ENCODE measurements at places on chromosomes 5 and 9.

DNA sequence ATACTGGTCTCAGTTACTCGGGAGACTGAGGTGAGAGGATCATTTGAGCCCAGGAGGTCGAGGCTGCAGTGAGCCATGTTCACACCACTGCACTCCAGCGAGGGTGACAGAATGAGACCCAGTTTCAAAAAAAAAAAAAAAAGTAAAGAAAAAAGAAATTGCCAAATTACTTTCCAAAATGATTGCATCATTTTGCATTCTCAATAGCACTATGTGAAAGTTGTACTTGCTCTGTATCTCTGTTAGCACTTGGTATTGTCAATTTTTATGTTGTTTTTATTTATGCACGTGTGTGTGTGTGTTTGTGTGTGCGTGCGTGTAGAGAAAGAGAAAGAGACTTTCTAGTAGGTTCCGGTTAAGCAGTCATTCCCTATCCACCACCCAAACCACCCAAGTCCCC is 328.4 kb downstream of the RAB3C start:
- DNase-seq = no peak

GRCh38 chr9:71986900-71987299 is 73.5 kb downstream of the C9orf57 start:
- DNase-seq = no peak

DNA sequence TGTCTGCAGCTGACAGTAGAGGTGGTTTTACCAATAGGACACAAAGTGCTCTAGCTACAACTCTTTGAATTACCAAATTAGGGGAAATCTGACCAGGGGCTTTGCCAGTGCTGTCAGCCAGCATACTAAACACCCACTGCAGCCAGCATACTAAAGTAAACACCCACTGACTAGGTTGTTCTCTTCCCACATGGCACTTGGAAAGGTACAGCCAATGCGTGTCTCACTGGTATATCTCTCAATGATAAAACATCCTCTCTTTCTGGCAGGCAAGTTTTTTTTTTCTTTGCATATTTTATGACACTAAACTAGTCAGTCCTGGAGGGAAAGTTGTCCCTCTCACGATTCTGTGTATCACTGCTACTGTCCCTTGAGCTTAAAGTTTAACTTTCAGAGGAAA is 216.1 kb downstream of the TLE1 start:
- no peak for DNase-seq

- no peak for DNase-seq
These were observed 31.5 kb upstream of the SGCD start for GRCh38 chr5:156295431-156295830.

DNA sequence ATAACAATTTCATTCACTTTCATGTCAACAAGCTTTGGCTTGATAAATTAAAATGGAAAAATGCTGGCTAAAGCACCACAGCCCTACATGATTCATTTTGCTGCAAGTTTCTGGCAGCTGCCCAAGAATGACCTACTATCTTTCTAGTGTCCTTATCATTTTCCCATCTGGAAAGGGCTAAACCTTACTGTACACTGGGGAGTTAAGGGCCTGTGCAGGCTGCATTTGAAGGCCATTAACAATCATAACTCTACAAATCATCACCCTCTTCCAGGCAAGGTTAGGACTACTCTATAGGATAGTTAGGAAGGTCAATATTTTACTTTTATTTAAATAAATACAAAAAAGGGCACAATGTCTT is 579.7 kb upstream of the ZNF608 start:
- DNase-seq = no peak

- no peak for DNase-seq
These were observed 76.5 kb downstream of the VAV2 start for GRCh38 chr9:133915534-133916158.

DNA sequence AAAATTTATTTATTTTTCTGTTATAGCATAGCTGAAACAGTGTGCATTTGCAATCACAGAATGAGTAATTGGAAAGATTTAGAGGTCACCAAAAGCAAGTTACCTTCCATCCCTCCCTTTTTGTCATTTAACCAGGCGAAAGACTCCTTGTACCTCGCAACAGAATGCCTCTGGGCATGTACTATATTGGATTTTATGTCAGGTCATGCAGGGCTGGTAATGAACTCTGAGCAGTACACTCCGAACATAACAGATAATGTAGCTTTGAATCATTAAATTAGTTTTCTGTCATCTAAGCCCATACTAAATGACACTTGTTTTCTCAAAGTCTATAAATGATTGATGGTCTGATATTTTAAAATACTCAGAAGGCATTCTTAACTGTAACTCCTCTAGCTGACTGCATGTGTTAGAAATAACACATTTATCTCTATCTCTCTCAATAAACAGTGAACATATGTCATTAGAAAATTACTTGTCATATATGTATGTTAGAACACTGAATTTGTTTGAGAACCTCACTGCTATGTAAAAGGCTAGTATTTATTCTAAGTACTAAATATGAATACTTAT is 541.2 kb downstream of the CDH10 start:
- DNase-seq = no peak

- no peak for DNase-seq
These were observed 30.8 kb downstream of the OR1J1 start for GRCh38 chr9:122446819-122447484.

DNA sequence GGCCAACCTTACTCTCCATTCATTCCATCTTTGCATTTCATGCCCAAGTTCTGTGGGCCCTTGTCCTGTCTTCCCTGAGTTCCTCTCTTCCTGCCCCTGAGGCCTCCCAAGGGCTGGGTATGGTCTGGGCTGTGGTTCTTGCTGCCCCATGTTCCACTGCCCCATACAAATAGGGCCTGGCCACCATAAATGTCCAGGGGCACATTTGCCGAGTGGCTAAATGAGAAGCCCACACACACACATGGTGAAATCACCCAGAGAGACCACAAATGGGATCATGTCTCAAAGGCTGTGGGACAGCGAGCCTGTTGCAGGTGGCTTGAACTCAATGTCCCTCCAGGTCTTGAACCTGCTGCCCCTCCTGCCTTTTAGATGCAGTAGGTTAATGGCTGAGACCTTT is 1.2 kb downstream of the TIFAB start:
- DNase-seq = no peak

GRCh38 chr5:156271569-156271968 is 55.4 kb upstream of the SGCD start:
- DNase-seq = no peak

DNA sequence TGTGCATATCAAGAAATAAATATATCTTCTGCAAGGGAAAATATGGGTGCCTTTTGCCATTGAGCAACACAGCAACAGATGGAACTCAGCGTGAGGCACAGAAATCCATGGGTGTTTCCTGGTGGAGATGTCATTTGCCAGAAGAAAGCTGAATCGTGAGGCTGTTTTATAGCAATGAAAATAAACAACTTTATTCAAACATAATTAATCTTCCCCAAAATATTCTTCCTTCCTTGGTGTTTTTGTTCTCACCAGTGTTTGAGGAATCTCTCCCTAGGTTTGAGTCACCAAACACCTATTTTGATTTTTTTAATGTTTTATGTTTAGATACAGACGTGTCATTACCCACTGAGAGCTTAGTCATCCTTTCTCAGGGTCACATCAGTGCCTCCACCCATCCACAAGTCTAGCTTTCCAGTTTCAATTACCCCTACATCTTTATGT is 65.8 kb upstream of the PAPPA start:
- DNase-seq = no peak

GRCh38 chr9:88585426-88585825 is 50.4 kb downstream of the NXNL2 start:
- DNase-seq = no peak

- no peak for DNase-seq
These were observed 134.5 kb downstream of the TRIO start for GRCh38 chr5:14277385-14278320.

- no peak for DNase-seq
These were observed 27.9 kb downstream of the EXD3 start for GRCh38 chr9:137394866-137395665.

DNA sequence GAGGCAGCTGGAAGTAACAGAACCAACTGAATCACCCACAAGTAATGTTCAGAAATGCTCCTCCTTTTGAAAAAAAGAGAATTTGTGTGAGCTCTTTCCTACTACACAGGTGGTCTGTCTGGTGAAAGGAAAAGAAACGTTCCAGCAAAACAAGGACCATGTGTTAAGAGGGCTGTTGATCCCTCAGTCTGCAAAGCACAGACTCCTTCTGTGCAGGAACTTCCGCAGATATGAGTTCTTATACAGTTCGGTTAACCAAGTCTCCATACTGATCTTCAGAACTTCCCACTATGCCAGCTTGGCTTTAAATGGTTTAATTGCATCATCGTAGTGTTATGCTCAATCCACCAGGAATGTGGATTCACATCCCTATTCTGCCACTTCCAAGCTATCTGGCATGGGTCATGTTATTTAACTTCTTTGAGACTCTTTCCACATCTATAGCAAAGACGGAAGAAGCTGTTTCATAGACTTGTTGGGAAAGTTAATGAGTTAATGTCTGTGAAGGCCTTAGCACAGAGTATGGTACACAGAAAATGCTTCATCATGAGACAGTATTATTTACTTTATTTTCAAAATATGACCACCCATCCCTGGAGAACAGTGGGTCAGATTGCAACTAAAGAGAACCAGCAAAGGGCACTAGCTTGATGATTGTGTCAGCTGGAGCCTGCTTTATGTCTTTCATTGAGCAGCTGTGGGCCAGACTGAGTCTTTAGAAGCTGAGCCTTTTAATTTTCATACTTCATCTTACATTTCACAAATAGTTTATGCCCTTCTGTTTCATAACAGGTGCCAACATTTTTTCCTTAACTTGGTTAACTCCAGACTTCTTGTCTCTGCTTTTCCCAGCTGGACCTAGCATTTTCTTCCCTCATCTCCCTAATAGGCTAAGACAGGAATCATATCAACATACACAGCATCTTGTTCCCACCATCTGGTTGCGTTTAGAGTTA is 89.9 kb downstream of the MAMDC2 start:
- DNase-seq = no peak

DNA sequence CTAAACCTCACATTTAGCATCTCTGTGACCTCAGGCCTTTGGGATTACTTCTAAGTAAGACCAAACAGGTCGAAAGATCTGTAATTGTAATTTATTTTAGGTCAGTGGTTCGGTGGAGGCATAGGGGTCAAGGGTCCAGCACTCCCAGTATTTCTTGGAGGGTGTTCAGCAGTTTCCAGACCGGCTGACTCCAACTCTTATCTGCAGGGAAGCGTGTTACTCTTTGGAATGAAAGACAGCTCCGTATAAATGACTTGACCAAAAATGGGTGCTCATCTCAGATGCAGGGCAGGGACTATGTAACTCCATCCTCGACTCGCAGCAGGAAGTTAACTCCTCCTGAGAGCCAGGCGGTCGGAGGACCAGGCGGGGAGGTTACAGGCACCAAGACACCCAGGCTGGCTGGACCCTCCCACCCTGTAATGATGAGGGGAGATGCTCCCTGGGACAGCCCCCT is 620 bp upstream of the VPS13A start:
- DNase-seq = no peak
